ENCODE measurements at places on chromosomes 16 and 17.

- no peak for DNase-seq
These were observed 440 bp downstream of the NPRL3 start for GRCh38 chr16:138049-138417.

- no peak for DNase-seq
These were observed 1.0 kb downstream of the LYRM1 start for GRCh38 chr16:20901436-20902112.

DNA sequence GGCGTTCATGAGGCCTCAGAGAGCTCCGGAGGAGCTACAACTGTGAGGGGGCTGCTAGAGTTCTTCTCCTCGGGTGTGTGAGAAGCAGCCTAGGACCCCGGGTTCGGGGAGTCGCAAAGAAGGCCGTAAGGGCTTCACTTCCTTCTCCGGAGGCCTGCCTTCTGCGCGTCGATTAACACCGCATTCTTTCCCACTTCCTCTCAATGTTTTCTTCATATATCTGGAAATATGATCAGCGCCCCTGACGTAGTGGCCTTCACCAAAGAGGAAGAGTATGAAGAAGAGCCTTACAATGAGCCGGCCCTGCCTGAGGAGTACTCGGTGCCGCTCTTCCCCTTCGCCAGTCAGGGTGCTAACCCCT, 449 bp downstream of the SMCR8 start:
- no peak for DNase-seq

DNA sequence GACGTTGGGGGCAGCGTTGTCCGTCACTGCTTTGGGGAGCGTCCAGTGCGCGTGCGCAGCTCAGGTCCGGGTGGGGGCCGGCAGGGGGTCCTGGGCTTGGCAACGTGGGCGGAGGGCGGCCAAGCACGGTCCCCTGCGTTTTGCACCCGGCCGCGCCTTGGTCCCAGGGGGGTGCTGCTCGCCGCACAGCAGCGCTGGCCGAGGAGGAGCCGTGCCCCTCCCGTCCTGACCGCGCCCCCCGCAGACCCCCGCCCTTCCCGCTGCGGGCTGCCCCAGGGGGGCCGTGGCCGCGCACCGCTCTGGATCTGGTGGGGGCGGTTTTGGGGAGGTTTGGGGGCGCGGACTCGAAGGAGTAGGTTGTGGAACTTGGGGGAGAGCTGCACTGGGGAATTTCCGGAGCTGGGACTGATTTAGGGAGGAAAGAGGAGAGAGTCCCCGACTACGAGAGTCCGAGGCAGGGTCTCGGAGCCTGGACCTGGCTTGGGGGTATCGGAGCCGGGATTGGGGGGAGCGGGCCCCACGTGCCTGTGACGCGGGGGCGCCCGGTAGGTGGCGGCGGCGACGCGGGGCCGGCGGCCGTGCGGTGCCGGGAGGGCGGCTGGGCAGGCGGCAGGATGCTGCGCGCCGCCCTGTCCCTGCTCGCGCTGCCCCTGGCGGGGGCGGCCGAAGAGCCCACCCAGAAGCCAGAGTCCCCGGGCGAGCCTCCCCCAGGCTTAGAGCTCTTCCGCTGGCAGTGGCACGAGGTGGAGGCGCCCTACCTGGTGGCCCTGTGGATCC, at the start of gene SLC9A5:
Gene SLC9A5 (plus strand): TSS at position 579 of the 777 bp plus-strand sequence. CDS start 36 bp downstream, at position 615.
- no peak for DNase-seq

DNA sequence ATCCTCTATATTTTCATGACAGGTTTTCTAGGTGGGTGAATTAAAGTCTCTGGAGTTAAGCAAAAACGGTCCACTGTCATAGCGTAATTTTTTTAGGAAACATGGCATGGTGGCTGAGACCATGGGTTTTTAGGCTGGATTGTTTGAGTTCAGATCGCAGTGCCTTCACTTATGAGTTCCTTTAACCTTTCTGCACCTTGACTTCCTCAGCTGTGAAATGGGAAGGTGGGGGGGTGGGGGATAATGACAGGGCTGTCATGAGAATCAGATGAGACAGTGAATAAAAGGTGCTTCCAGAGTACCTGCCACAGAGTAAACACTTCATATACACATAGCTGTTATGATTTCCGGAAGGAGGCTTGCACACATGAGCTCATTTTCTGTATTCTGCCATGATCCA, 11.8 kb downstream of the PRCD start:
- no peak for DNase-seq

DNA sequence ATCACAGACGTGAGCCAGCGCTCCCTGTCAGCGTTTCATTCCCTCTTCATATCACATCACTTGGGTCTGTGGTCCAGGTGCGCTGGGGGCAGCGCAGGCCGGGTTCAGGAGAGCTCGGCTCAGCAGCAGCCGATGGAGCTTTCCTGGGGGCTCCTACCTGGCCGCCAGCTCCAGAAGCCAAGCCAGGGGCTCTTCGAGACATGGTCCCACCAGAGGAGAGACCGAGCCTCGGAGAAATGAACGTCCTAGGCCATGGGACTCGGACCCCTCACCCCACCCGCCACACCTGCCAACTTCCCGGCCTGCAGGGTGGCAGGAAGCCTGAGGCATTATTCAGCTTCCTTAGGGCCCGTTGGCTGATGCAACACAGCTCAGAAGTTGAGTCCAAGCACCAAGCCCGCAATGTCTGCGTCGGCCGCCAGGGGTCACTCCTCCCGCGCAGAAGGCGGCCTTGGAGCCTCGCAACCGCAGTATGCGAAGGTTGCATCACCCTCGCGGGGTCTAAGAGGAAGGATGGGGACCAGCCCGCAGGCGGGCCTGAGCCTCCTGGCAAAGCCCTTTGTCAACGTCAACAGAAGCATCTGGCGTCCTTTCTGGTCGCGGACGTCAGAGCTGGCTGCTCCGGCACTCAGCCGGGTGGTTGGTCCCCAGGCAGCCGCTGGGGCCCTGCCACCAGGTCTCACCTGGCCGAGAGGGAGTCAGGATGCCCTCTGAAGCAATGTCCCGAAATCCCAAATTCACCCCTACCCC, 13.2 kb upstream of the KLHDC4 start:
- DNase-seq, result peak; percentile 81

GRCh38 chr16:66503030-66503429, 46.9 kb downstream of the TK2 start:
- DNase-seq, result no peak

GRCh38 chr17:36632916-36633771, 31.8 kb downstream of the MRM1 start:
- DNase-seq, result no peak

DNA sequence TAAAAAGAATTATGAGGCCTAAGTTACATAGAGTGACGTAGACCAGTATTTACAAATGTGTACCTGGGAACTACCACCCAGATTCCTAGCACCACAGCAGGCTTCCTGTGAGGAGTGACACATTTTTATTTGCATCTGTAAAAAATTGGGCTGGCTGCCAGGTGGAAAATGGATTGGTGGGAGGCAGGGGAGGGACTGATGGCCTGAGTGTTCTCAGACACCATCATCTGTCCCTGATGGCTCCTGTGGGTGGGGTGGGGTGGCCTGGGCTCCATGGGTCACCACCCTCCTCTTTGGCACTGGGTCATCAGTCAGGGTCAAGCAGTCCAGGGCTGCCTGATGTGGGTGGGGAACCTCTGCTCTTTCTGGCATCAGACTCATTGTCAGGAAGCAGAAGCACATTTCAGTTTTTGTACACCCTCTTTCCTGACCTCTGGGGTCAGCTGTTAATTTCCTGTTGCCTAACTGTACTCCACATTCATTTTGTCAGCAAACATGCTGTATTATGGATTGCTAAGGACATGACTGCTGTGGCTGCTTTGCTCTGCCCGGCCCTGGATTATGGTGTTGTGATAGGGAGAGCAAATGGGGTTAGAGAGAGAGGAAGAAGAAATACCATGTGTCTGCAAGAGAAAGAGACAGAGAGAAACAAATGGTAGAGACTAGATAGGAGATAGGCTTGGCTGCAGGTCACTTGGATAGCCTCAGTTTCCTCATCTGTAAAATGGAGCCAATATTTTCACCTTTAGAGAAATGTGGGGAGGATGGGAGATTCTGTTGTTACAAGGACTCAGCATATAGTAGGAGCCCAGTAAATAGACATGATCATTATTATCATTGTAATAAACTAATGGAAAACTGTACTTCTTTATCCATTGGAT, 11.6 kb upstream of the MFAP4 start:
- no peak for DNase-seq

- DNase-seq, result no peak
These were observed 7.6 kb upstream of the PPP1R1B start for GRCh38 chr17:39618956-39619785.

DNA sequence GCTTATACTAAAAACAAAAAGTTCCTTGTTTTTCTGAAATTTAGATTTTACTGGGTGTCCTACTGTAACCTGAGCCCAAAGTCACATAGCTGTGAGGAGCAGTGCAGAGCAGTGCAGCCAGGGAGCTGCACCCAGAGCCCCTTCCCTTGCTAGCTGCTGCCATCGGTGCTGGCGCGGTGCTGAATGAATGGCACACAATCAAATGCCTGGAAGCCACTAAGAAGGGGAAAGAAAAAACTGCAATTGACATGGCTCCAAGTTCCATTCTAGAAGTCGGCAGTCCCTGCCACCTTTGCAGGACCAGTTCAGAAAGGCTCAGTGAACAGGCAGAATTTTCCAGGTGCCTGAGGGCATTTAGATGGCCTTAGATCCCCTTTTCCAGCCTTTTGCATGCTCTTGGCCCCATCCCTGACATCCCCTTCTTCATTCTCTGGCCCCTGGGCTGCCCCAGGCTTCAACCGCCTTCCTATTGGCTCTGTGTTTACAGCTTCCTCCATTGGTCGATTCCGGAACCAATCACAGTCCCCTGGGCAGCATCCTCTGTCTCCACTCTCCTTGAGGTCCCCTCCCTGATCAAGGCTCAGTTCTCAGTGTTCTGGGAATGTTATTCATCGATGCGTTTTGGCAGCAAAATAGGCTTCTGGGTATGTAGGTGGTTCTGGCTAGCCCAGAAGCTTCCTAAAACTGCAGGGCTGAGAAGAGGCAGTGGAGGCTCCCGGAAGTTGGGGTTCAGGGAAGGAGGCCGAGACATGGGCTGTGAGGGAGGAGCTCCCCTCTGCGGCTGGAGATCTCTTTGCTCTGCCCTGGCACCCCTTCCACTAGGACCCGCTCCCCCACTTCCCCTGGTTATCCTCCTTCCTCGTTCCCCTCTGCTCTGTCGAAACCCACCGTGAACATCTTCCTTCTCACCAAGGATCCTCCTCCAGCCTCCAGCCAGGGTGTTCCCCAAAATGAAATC, 37.9 kb downstream of the ATP2C2 start:
- DNase-seq, result no peak

- no peak for DNase-seq
These were observed 16.3 kb downstream of the KANSL1 start for GRCh38 chr17:46176975-46177374.

- no peak for DNase-seq
These were observed 6.0 kb downstream of the ADAP2 start for GRCh38 chr17:30927756-30928155.

- DNase-seq, result no peak
These were observed 27.3 kb downstream of the SLFN11 start for GRCh38 chr17:35345926-35346771.

DNA sequence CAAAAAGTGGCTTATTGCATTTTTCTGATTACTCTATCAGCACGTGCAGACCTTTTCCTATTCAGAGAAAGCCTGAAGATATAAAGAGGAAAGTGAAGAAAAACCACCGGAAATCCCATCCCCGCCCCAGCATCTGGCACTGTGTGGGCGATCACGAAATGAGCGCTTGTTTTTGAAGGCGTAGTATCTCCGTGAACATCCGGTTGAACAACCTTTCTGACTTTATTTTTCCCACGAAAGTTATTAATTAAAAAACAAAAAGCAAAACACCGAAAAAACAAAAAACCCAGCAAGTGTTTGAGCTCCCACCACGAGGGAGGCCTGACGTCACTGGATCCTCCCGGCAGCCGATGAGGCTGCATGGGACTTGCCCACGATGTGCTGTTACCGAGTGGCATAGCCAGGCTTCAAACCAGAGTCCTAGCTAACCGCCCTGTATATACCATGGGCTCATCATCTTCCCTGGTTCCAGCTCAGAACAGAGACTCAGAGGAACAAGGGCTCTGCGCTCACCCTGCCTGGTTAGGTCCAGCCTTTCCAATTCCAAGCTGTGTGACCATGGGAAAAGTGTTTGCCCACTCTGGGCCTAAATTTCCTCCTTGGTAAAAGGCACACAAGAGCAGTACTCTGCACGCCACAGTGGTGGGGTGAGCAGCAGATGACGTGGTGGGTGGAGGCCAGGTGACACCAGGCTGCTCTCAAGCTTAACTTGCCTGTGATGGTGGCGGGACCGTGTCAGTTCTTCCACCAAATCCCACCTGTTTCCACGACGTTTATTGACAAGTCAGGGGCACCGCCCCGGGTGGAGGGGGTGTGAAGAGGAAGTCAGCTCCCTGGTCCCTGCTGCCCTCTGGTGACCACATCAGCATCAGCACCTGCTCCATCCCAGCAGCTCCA, 34.3 kb upstream of the IL21R start:
- DNase-seq, result peak; percentile 7

DNA sequence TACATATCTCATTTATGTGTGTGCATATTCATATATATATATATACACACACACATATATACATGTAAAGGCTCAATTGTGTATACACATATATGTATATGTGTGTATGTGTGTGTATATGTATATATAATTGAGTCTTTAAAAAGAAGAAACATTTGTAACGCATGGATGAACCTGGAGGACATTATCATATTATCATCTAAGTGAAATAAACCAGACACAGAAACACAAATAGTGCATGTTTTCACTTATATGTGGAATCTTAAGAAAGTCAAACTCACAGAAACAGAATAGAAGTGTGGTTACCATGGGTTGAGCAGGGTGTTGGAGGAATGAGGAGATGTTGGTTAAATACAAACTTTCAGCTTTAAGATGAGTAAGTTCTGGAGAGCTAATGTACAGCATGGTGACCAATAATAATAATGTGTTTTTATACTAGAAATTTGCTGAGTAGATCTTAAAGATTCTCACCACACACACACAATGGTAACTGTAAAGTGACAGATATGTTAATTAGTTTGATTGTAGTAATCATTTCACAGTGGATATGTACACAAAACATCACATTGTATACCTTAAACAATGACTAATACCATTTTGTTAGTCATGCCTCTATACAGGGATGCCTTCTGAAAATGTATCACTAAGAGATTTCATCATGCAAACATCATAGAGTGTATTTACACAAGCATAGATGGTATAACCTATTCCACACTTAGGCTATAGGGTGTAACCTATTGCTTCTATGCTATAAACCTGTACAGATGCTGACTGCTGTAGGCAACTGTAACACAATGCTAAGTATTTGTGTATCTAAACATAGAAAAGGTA, 132.6 kb upstream of the CACNG5 start:
- DNase-seq, result no peak

DNA sequence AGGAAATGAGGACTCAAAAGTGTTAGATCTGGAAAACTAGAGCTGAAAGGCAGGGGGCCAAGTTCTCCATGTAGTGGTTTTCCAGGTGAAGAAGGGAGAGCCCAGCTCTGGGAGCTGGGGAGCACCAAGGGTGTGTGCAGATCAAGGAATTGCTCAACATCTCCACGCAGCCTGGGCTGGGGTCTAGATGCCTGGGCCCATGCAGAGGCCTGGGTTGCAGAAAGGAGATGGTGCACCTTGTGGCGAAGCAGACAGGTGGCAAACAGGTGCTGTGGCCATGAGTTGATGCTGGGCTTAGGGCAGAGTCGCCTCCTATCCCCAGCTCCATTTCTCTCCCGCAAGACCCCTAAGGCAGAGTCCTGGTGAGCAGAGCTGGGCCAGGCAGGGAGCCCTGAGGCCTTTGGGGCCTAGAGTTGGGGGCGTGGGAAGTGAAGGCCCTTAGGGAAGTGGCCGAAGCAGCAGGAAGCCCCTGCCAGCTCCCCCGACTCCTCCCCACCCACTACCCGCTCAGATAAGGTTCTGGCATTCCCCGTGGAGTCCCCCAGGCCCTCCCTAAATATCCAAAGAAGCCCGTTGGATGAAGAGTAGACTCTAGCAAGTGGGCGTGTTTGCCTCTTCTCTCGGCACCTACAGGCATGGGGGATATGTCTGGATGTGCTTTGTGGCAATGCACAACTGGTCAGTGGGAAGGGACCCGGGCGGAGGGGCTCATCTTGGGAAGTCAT, 777 bp downstream of the FOXN1 start:
- DNase-seq, result no peak
